ENCODE measurements at places on chromosomes 4 and X.

DNA sequence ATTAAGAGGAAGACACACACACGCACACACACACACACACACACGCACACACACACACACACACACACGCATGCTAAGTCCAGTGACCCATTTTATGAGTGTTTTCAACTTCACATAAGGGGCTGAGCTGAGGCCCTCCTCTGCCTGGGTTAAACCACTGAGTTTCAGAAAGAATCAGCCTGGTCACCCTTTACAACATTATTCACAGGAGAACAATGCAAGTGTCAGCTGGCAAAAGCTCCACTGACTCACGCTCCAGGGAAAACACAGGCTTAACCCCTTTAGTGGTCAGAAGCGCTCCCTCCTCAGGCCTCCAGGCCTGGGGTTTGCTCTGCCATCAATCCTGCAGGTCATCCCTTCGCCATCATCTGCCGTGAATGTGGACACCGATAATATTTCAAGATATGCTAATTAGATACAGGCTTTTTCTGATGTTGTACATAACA is 46.9 kb downstream of the ACOX3 start:
- no peak for DNase-seq

DNA sequence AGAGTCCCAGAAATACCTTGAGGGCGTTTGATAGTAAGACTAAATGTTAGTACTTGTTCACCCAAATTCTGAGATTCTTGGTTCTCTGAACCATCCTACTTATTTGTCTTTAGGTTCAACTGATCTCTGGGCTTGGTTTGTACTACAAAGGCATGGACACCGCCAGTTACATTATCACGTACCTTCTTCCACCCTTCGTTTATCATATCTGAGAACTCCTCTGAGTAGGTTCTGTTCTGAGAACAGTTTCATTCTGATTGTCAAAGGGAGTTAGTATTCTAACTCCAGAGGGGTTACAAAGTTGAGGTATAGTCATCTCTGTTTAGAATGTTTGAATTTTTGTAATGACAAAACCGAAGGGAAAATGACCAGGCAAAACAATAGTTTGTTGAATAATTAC is 19.3 kb downstream of the ZFX start:
- DNase-seq, result no peak

GRCh38 chrX:21586001-21586400 is 72.1 kb downstream of the KLHL34 start:
- no peak for DNase-seq

- DNase-seq, result no peak
Measured at GRCh38 chr4:88881227-88881569, 175.8 kb downstream of the FAM13A start.
